T-cell (primary cell): ENCODE measurements at places on chromosomes 16 and 17.
A peak's percentile ranks its signal among the peaks of the same experiment; 100 is the strongest.

DNA sequence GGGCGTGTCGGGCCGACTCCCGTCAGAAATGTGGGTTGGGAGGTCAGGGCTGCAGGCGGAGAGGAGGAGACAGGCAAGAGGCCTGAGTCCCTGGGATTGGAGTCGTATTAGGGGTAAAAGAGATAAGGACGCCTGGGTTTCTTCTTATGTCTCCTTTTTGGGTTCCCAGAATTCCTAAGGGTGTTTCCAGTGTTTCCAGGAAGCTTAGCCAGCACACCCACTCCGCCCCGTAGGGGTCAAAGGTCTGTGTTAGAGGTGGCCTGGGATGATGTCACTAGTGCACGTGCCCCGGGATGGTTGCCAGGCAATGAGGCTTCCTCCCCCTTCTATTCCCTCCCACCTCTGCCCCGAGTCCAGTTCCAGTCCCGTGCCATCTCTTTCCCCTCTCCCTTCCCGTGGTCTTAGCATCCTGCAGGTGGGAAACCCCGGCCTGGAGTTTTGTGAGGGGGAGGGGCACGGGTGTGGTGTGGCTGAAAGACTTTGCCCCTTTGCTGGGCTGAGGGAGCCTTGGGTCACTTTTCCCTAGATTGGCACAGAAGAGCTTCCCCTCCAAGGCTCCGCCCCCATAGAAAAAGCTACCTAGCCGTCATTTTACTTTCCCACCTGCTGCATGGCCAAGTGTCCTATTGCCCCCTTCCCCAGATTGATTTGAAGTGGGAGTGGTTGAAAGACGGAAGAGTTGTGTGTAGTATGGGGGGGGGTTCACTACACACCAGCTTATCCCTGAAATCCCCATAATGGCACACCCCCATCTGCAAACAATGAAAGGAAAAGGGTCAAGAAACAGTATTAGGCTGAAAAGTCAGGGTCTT lies 2.8 kb downstream of the KDM6B start:
- DNase-seq: peak; percentile 54

GRCh38 chr17:74454197-74455024 lies 12.0 kb upstream of the CD300A start:
- DNase-seq: no peak

DNA sequence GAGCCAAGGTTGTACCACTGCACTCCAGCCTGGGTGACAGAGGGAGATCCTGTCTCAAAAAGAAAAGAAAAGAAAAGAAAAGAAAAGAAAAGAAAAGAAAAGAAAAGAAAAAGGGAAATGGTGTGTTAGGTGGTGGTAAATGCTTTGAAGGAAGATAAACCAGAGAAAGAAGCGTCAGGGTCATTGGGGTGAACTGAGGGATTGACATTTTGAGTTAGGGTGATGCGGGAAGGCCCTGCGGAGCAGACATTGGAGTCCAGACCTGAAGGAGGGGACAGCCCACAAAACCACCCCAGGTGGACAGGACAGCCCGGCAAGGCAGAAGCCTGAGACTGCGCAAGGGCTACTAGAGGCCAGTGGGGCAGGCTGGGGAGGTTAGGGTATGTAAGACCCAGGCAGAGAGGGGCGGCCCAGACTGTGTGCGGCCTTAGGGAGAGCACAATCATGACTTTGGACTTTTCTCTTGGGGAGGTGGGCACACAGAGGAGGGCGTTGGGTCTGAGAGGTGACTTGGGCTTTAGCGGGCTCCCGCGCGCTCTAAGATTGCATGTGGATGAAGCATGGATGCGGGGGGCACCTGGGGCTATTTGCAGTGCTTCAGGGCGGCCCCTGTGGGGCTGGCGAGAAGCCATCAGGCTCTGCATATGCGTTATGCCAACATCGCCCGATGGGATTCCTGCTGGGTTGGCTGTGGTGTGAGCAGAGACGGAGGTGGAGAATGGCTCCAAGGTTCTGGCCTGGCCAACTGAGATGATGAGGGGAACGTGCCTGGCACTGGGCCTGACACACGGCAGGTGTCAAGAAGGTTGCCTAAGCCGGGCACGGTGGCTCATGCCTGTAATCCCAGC lies 3.3 kb upstream of the GAA start:
- DNase-seq: no peak

GRCh38 chr17:37083456-37083855 lies 134.7 kb downstream of the AATF start:
- no peak for DNase-seq
